ENCODE measurements at places on chromosomes 1 and 21. TPM values are rescaled to one million over a fixed set of nuclear protein-coding genes. Genes with fewer than 3 reads are reported as not detected.

Gene MNDA
- total RNA-seq = not detected

Gene KRTAP6-1
- not detected for total RNA-seq

Gene HHIPL2
- 1.5 TPM for total RNA-seq

Gene JTB
- 130 TPM for total RNA-seq

Gene F5
- total RNA-seq = not detected

Gene GRIK3
- not detected for total RNA-seq

Gene TMPRSS15
- total RNA-seq = not detected

Gene SEC16B
- total RNA-seq = 1.7 TPM

Gene LEFTY2
- total RNA-seq = not detected

Gene RGS16
- 2.4 TPM for total RNA-seq

Gene DEPDC1
- 2.3 TPM for total RNA-seq

Gene CYP2J2
- total RNA-seq = under 0.01 TPM

Gene PCP4L1
- not detected for total RNA-seq

Gene MTARC1
- 6.8 TPM for total RNA-seq

Gene IGSF21
- not detected for total RNA-seq

Gene UQCRHL
- 11.4 TPM for total RNA-seq

Gene FCRLA
- total RNA-seq = 0.71 TPM

Gene DIO1
- total RNA-seq = not detected

Gene LMX1A
- total RNA-seq = not detected

Gene CCDC190
- 0.14 TPM for total RNA-seq

Gene PRR9
- total RNA-seq = not detected

Gene AGT
- 2.7 TPM for total RNA-seq

Gene PCSK9
- 13.7 TPM for total RNA-seq
